Vagina (tissue), 2 donors: ENCODE measurements at places on chromosomes 6 and 20.
A peak's percentile ranks its signal among the peaks of the same experiment; 100 is the strongest.

GRCh38 chr6:29990931-29991330, 48.6 kb downstream of the HLA-A start:
- DNase-seq = no peak
- no peaks in the 10 kb centered on the region for H3K4me1 ChIP-seq
- H3K36me3 ChIP-seq = no peaks in the 10 kb centered on the region

- no peak for DNase-seq
- peak overlapping the region; percentile 100 for H3K27ac ChIP-seq
- H3K4me1 ChIP-seq = peaks cover 66% of the 10 kb centered on the region
Observed at GRCh38 chr6:159788753-159789376, 537 bp downstream of the TCP1 start.

GRCh38 chr6:109801794-109802193, 110.7 kb downstream of the FIG4 start:
- no peak overlapping the region for H3K27ac ChIP-seq
- DNase-seq = no peak
- no peaks in the 10 kb centered on the region for H3K4me1 ChIP-seq
- H3K4me3 ChIP-seq = no peak overlapping the region

DNA sequence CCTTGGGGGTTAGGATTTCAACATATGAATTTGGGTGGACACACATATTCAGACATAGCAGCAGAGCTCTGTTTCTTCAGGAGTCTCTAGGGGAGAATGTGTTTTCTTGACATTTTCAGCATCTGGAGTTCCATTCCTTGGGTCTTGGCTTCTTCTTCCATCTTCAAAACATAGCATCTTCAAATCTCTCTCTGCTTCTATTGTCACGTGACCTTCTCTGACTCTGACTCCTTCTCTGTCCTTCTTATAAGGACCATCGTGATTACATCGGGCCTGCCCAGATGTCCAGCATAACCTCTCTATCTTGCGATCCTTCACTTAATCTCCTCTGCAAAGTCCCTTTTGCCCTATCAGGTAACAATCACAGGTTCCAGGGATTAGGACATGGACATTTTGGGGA, 101.0 kb upstream of the CHD6 start:
- no peak for DNase-seq
- no peak overlapping the region for H3K27ac ChIP-seq
- H3K36me3 ChIP-seq = no peaks in the 10 kb centered on the region
- H3K4me3 ChIP-seq = no peak overlapping the region
- no peaks in the 10 kb centered on the region for H3K27me3 ChIP-seq

- no peak for DNase-seq
- H3K36me3 ChIP-seq = no peaks in the 10 kb centered on the region
- H3K27ac ChIP-seq = no peak overlapping the region
- no peak overlapping the region for H3K4me3 ChIP-seq
- H3K27me3 ChIP-seq = no peaks in the 10 kb centered on the region
Observed at GRCh38 chr6:161590961-161591627, 317.2 kb upstream of the AGPAT4 start.

- no peaks in the 10 kb centered on the region for H3K4me1 ChIP-seq
- no peaks in the 10 kb centered on the region for H3K36me3 ChIP-seq
- no peak for DNase-seq
- H3K27me3 ChIP-seq = no peaks in the 10 kb centered on the region
- no peak overlapping the region for H3K27ac ChIP-seq
Observed at GRCh38 chr6:161683400-161683799, 409.5 kb upstream of the AGPAT4 start.

DNA sequence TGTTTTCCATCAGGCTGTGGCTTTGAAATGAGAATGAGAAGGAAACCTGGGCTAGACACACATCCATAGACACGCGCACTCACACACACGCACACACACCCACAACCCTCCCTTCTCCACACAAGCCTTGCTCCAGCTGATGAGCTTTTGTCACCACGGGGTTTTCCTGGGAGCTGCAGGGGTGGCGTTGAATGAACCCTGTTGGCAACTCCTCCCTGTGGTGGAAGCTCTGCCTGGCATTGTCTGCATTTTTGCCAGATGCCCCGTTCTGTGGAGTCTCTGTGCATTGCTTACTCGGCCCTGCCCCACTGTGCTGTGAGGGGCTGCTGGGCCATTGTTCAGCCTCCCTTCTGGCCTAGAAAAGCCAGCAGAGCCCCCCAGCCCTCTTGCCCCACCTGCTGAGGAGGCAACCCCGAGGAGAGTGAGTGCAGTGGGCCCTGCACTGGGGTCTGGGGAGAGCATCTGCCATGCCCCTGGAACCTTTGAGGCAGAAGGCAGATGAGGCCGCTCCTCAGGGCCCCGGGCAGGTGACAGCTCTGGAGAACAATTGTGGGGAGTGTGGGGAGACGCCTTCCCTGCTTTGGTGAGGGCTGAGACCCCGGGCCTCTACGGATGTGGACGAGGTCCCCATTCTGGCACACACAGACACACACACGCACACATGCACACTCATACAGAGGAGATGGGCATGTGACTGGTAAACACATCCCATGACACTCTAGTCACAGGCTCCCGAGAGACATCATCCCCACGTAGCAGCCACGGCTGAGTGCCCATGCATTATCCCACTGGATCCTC, 9.9 kb downstream of the ADIG start:
- DNase-seq = no peak
- H3K27ac ChIP-seq = no peak overlapping the region
- H3K36me3 ChIP-seq = no peaks in the 10 kb centered on the region

DNA sequence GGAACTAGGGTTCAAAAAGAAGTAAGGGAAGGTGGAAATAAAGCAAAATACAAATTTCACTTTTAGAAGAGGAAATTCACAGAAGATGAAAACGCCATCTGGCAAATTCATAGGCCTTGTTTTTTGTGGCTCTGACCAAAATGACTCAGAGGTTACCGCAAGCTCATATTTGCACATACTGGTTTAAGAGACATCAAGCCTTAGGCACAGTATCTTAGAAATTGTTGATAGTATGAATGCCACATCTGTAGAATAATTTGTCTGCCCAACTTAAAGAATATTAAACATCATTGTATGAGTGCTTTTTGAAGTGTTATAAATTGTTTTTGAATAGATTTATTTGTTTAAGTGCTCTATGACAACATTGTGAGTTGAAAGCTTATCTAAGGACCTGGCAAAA, 10.6 kb downstream of the TAAR1 start:
- no peaks in the 10 kb centered on the region for H3K4me1 ChIP-seq
- H3K36me3 ChIP-seq = no peaks in the 10 kb centered on the region
- H3K4me3 ChIP-seq = no peak overlapping the region

GRCh38 chr20:47343007-47343472, 13.5 kb downstream of the ZMYND8 start:
- no peak overlapping the region for H3K4me3 ChIP-seq
- peaks cover 12% of the 10 kb centered on the region for H3K36me3 ChIP-seq
- no peak for DNase-seq
- no peaks in the 10 kb centered on the region for H3K27me3 ChIP-seq

DNA sequence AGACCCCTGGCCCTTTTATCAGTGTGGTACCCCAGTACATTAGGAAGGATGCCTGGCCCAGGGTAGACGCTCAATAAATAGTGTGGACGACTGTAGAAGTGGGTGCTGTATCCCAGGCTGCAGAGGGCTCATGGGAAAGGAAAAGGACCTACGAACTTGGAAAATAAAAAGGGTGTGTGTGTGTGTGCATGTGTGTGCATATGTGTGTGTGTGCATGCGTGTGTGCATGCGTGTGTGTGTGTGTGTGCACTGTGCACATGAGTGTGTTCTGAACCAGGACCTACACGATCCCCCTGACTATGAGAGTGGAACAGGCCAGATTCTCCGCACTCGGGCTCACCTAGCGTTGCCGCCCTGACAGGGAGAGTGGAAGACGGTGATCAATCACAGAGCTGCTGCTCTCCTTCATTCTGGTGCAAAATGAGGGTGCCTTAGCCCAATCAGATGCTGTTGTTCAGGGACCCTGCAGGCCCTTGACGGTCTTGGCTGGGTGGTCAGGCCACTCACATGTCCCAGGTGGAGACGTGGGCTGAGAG, 3.5 kb upstream of the UNC93A start:
- no peaks in the 10 kb centered on the region for H3K36me3 ChIP-seq
- DNase-seq = no peak
- no peak overlapping the region for H3K27ac ChIP-seq
- no peaks in the 10 kb centered on the region for H3K4me1 ChIP-seq
- no peak overlapping the region for H3K4me3 ChIP-seq

DNA sequence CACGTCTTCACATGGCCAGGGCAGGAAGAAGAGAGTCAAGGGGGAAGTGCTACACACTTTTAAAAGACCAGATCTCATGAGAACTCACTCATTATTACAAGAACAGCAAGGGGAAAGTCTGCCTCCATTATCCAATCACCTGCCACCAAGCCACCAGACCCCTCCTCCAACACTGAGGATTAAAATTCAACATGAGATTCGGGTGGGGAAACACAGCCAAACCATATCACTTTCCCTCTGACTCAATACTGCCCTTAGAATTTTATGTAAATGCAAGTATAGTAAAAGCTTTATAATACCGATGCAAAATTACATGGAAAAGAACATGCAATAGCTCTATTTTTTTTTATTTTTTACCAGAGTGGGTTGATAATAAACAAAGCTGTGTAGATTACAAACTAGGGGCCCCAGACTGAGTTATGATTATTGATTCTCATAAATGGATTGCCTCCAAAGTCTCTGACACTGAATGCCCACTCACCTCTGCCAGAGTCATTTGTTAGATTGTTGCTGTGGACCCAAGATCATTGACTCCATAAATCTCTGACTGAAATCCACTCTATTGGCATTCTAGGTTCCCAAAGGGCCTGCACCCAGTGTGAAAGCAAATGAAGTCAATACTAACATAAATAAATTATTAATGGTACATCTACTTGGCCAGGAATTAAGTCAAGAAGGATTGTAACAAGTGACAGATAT, 184.8 kb upstream of the FUT9 start:
- H3K27me3 ChIP-seq = no peaks in the 10 kb centered on the region
- no peaks in the 10 kb centered on the region for H3K4me1 ChIP-seq
- DNase-seq = no peak
- H3K36me3 ChIP-seq = no peaks in the 10 kb centered on the region
- no peak overlapping the region for H3K4me3 ChIP-seq
- no peak overlapping the region for H3K27ac ChIP-seq

GRCh38 chr20:15561707-15562404, 1011.4 kb downstream of the KIF16B start:
- no peak for DNase-seq
- no peaks in the 10 kb centered on the region for H3K36me3 ChIP-seq
- H3K27ac ChIP-seq = no peak overlapping the region
- no peaks in the 10 kb centered on the region for H3K4me1 ChIP-seq
- H3K27me3 ChIP-seq = no peaks in the 10 kb centered on the region
